ENCODE measurements at places on chromosomes 16 and 17.
A peak's percentile ranks its signal among the peaks of the same experiment; 100 is the strongest.

- no peak for DNase-seq
Measured at GRCh38 chr17:19987897-19988296, 10.3 kb upstream of the AKAP10 start.

GRCh38 chr16:92431-93339 lies 14.7 kb downstream of the MPG start:
- no peak for DNase-seq

GRCh38 chr17:50482110-50482509 lies 3.5 kb downstream of the RSAD1 start:
- no peak for DNase-seq

DNA sequence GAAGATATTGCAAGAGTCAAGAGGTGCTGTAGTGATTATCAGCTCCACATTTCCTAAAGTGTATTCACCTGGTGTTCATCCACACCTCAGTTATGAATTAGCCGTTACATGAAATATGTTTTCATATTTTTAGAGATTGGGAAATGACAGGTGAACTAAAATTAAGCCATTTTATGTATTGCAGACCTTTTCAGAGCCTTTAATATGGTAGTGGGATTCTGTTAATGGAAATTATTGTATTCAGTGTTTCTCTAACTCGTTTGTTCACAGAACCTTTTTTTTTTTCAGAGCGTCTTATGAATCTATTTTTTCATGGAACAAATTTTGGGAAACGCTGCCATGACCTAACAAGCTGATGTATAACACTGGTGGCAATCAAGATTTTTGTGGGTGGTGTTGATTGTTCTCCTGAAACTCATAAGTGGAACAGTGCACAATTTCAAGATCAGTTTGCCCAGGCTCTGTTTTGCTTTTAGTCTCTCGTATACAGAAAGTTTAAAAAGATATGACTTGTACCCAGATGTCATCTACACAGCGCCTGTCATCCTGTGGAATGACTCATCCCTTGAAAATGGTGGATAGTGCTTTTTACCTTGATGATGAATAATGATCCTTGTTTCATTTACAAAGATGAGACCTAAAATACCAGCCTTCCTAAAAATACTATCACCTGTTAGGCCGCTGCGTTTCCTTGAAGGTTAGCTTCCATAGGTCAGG lies 88.8 kb downstream of the ARHGAP44 start:
- DNase-seq = no peak

DNA sequence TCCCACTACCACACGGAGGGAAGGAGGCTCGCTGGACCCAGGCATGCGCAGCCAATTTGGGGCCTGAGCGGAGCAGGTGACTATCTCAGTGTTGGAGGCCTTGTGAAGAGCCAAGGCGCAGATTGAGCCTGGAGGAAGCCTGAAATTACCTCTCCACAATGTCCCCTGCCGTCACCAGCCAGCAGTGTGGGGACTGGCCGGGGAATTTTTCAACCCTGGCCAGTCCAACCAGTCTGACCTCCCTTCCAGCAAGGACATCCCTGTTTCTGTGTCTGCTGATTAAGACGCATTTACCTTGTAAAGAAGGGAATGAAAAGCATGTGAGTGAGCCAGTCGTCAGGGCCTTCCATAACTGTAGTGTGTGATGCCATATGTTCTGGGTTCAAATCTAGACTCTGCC lies 198.1 kb upstream of the IRX3 start:
- no peak for DNase-seq

- peak; percentile 53 for DNase-seq
Measured at GRCh38 chr17:67717192-67717623, 528 bp upstream of the NOL11 start.

- DNase-seq = no peak
Measured at GRCh38 chr17:72618001-72618509, 474.4 kb downstream of the SLC39A11 start.
